ENCODE measurements at places on chromosomes 7 and 10.

- DNase-seq: no peak
Measured at GRCh38 chr7:44376429-44377133, 51.2 kb upstream of the CAMK2B start.

- DNase-seq: no peak
Measured at GRCh38 chr7:120303105-120303504, 30.1 kb downstream of the KCND2 start.

DNA sequence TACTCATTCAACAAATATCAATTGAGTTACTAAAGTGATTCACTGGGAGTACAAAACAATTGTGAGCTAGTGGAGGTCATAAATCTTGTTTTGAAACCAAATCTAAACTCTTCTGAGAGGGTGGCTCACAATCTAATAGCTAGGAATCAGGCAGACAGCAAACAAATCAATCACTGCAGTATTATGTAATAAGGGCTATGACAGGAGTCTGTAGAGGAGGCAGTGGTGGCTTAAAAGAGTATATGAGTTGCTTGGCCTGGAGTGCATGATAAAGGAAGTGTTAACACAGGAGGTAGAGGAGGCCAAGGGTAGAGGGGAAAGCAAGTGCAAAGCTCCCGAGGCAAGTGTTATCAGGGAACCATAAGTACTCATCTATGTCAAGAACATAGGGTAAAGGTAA, 16.5 kb downstream of the MYPN start:
- no peak for DNase-seq

GRCh38 chr10:23344241-23344841, at the start of gene C10orf67:
C10orf67 (minus strand) TSS chr10:23344797; CDS start chr10:23344774, 23 bp downstream.
- peak; percentile 72 for DNase-seq

- no peak for DNase-seq
Measured at GRCh38 chr7:43394441-43395130, 188.3 kb upstream of the STK17A start.

DNA sequence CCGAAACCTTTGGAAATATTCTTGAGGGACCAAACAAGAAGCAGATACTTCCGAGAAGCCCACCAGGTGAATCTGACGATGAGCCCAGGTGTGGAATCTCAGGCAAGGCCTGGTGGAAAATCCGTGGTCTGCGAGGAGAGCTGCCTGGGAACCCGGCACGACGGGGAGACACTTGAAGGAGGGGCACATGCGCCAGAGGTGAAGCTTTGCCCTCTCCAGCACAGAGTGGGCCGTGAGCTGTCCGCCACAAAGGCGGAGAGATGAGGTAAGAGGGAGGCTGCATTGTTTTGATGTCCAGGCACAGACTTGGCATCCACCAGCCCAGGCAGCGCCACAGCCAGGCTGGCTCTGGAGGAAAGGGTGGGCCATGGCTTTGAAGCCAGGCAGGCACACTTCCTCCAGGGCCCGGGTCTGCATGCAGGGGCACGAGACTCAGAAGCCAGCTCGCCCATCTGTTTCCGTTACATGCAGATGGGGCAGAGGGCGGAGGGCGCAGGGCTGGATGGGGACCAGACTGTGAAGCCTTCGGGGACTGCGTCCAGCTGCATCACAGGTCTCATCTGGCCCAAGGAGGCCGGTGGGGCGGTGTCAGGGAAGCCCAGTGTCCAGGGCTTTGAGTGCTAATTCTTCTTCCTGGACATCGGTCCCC, 45.4 kb downstream of the CALML3 start:
- no peak for DNase-seq

DNA sequence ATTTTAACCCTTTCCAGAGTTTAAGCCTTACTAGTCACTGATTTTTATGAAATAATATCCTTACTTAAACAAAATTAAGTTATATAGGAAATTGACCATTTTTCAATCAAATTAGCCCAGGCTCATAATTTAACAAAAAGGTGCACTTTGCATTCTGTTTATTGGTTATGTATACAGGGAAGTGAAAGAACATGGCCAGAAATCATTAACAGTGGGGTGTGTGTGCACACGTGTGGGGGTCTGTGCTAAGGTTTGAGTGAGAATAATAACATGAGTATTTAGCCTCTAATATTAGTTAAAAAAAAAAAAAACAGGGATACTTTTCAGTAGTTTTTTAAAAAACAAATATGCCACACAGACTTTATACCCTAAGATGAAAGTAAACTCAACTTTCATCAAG, 510.5 kb upstream of the PFKP start:
- DNase-seq: no peak

GRCh38 chr10:11794566-11794965, 28.6 kb upstream of the PROSER2 start:
- no peak for DNase-seq
